ENCODE measurements at places on chromosomes 2 and 18.

DNA sequence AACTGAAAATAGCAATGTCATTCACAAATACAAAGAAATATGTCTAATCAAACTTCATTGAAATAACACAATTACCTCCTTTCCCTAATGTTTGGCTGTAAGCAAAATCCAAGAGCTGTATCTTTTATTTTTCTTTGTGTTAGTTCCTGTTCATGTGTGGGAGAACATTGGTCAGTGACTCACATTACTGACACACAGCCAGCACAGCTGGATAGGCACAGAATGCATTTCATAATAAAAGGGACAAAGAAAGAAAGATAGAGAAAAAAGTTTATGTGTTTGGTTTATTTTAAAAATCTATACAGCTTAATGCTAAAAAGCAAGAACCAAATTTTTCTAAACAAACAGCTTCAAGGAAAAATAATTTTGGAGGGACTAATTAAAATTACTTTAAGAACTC, 185.6 kb upstream of the COL3A1 start:
- no peak for DNase-seq

DNA sequence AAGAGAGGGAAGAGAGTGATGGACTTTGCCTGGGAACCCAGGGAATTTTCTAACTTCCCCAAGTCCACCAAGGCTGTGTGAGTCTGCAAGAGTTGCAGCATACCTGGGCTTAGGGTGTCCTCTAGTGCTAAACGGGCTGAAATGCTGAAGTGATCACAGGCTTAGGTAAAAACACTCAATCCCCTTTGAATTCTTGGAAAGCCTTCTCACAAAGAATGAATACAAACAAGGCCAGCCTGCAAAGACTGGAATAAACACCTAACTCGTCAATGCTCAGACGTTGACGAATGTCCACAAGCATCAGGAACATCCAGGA, 30.0 kb upstream of the BMP10 start:
- DNase-seq, result no peak

DNA sequence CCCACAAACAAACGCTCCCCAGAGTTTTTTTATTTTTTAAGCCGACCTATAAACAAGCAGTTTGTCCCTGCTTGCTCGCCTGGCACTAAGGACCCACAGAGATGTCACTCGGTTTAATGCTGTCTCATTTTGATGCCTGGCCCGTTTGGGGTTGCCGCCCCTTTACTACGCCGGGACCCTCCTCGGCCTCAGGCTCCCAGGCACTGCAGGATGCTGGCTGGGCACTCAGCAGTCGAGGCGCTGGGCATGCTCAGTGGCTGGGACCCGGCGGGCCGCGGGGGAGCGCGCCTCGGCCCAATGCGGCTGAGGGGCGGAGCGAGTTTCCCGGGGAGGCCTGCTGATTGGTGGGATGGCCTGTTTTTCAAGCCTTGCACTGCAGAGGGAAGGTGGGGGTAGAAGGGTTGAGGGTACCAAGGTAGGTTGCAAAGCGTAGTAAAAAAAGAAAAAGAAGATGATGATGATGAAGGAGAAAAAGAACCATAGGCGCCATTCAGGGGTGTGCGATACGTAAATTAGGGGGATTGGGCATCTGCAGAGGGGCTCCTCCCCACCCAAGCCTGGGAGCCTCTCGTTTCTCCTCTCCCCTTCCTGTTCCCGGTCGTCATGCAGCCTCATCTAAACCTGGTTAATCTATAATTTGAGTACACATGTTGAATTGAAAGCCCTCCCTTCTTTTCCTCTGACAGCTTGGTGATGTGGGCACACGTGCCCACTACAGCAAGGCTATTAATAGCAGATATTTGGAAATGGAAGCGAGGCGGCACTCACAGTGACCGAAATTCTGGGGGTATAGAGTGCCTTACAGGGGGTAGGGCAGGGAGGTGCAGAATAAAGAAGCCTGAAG, 1.5 kb upstream of the IRS1 start:
- peak; percentile 93 for DNase-seq

- DNase-seq, result no peak
These were observed 28.4 kb downstream of the MBD5 start for GRCh38 chr2:148049284-148049683.

GRCh38 chr2:26782876-26783704, 2.8 kb upstream of the CENPA start:
- no peak for DNase-seq

DNA sequence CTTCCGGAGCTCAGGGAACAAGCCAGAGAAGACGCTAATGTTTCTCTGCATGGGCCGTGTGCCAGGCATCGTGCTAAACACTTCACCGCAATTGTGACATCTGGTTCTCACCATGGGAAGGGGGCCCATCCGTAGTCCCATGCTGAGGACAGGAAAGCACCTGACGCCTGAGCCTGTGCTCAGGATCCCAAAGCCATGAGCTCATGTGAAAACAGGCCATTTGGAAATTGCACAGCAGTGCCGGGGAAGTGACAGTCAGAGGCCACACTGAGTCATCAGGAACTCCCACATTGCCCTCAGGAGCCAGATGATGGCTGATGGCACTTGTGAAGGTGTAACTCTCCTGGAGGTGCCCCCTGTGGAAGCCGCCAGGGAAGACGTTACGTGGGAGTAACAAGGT, 141.0 kb downstream of the INHBB start:
- DNase-seq, result no peak

- DNase-seq, result no peak
These were observed 26.1 kb upstream of the SEMA4C start for GRCh38 chr2:96895746-96896651.

- no peak for DNase-seq
These were observed 41.9 kb downstream of the RPIA start for GRCh38 chr2:88733155-88733902.

DNA sequence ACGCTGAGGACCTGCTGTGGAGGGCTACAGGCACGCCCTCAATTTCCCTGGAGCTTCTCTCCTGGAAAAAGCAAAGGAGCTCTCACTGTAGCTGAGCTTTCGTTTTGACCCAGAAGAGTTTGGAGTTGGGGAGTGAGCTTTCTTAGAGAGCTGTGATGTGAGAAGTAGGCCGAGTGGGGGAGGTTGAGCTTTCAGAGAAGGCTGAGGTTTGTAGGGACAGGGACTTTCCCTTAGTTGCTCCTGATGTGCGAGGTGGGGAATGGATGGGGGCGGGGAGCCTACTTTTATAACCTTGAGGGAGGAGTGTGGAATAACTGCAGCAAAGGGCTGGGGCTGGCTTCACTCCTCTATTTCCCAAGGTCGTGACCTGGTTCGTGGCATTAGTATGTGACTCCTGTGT, 47.1 kb downstream of the ZNF532 start:
- DNase-seq, result no peak

DNA sequence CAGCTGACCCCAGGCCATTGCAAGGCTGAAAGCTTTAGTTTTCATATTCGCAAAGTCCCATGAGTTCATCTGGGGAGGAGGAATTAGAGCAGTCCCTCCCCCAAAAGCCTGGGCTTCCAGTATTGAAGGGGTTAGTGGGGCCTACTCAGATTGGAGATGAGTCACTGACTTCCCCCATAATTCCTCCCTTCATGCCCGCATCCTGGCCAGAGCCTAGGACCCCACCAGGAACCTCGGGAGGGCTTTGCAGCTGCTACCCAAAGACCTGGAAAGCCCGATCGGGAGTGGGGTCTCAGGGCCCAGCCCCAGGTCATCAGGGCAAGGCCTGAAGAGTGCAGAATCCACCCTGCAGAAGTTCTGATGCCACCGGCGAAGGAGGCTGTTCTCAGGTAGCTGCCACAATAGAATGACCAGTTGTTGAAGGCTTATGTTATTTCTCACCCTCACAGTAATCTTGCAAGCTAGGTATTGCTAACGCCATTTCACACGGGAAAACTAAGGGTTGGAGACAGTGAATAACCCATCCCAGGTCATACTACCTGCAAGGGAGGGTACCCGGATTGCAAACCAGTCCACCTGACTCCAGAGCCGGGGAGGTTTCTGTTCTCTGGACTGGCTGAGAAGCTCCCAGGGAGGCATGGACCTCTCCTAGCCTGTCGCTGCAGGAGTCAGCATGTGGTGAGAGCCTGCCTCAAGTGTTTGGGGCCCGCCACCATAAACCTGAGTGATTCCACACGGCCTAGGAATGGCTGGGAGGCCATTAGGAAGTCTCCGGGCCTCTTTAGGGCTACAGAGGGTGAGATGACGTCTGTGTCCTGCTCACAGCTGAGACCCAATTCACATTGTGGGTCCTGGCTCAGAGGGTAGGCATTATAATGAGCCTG, 5.8 kb upstream of the ARID5A start:
- no peak for DNase-seq

DNA sequence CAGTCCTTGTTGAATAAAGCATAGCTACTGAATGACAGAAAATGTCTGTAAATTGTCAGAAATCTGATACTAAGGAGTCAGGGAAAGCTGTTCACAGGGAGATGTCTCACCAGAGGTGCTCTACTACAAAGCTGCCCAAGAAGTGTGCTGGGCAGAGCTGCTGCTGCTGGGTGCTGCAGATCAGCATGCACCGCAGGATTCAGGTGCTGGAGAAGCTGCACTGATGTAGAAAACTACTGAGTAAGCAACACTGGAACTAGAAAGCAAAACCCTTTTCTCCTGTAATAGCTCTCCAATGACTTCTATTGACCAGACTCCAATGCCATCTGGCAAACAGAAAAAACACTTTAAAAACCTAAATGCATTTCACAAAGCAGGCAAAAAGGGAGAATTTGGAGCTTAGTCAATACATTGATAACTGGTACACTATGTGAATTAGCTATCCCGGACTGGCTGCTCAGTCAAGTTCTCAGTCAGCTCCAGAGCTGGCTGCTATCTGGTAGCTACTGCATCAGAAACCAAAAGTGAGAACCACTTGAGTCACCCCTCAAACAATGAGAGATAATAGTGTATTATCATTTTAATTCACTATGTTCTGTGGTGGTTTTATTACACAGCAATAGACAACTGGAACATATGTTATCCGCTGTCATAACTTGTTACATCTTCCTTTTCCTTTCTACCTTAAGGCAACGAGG, 493.1 kb downstream of the CPS1 start:
- no peak for DNase-seq
